CD4-positive, CD25-positive, alpha-beta regulatory T cell (primary cell): ENCODE measurements at places on chromosomes 12 and 14. TPM values are rescaled to one million over a fixed set of nuclear protein-coding genes. Genes with fewer than 3 reads are reported as not detected.

DNA sequence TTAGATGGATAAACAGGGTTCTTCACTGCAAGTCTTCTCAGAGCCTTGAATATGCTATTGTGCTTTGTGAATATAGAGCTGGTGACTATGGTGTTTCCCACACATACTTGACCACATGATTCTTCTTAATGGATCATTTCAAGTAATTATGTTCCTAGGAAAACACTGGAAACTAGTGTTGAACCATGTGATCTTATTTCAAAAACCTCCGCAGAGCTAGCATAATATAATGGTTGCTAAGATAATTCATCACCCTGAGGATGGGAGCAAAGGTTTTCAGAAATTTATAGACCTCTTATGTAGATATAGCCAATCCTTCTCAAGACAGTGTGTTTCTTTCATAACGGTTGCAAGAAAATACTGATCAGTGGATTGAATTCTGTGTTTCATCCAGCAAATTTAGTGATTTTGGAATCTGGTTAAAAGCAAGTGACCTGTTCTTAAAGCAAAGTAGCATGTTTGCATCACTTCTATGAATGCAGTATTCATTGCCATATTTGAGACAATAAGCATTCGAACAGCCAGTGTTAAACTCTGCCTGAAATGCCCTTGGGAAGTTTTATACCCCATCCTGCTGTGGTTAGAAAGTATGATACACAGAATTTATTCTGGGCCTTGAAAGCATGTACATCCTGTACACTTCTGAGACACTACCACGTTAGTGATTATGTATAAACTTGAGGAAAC is 341.0 kb upstream of the E2F7 start:
- no peak overlapping the region for H3K4me3 ChIP-seq
- no peak overlapping the region for H3K27ac ChIP-seq
- no peaks in the 10 kb centered on the region for H3K4me1 ChIP-seq
- H3K36me3 ChIP-seq, result no peaks in the 10 kb centered on the region
- H3K27me3 ChIP-seq, result no peaks in the 10 kb centered on the region

DNA sequence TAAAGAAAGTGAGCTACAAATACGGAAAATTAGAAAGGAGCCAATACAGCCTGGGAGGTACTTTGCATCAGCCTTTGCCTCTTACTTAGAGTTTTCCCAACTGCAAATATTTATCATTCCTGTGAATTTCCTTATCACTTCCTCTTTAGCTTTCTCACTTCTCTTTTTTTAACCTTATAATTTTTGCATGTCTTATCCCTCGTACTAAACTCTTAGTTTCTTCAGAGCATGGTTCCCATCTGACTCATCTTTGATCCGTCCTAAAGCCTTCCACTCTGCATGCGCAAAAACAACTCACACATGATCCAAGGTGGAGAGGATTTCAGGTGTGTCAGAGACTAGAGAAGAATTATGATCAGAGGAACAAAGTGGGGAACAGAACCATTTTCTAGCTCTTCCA is 9.6 kb upstream of the SNAPC1 start:
- peaks cover 6% of the 10 kb centered on the region for H3K36me3 ChIP-seq
- H3K27ac ChIP-seq, result no peak overlapping the region
- H3K4me1 ChIP-seq, result peaks cover 9% of the 10 kb centered on the region
- peaks cover 12% of the 10 kb centered on the region for H3K27me3 ChIP-seq
- DNase-seq, result no peak

- no peak overlapping the region for H3K27ac ChIP-seq
- DNase-seq, result peak; percentile 9
- peaks cover 6% of the 10 kb centered on the region for H3K4me1 ChIP-seq
- H3K36me3 ChIP-seq, result no peaks in the 10 kb centered on the region
Measured at GRCh38 chr12:42299392-42300308, 26.2 kb downstream of the ZCRB1 start.

- peaks cover 82% of the 10 kb centered on the region for H3K36me3 ChIP-seq
- no peak overlapping the region for H3K4me3 ChIP-seq
- no peak for DNase-seq
- H3K27ac ChIP-seq, result no peak overlapping the region
- H3K4me1 ChIP-seq, result no peaks in the 10 kb centered on the region
- no peaks in the 10 kb centered on the region for H3K27me3 ChIP-seq
Measured at GRCh38 chr12:106342397-106343213, 14.9 kb upstream of the POLR3B start.

DNA sequence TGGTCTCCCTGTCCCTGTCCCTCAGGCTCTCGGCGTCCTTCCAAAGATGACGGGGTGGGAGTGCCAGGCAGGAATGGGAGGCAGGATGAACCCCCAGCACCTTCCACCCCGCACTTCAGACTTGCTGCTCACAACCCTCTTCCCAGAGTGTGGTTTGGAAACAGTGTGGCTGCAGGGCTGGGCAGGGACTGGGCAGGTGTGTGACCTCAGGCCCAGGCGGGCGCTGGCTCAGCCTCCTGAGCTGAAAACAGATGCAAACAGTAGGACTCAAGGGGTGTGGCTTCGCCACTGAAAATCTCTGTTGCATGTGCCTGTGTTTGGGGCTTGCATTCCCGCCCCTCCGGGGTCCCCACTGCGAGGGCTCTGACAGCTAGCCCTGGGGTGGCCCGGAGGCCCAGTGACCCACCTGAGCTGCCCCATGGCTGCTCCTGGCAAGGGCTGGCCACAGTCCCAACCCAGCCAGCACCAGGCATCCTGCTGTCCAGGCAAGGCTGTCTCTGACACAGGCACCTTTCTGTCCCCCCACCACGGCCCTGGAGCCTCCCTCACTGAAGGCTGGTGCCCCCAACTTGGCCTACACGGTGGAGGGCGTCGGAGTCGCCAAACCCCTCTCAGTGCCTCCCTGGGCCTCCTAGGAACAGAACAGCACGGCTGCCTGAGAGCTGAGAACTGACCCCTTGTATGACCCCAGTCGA is 46.1 kb downstream of the BEGAIN start:
- DNase-seq, result no peak
- peaks cover 3% of the 10 kb centered on the region for H3K4me1 ChIP-seq
- H3K4me3 ChIP-seq, result no peak overlapping the region
- no peaks in the 10 kb centered on the region for H3K27me3 ChIP-seq
- no peaks in the 10 kb centered on the region for H3K36me3 ChIP-seq

DNA sequence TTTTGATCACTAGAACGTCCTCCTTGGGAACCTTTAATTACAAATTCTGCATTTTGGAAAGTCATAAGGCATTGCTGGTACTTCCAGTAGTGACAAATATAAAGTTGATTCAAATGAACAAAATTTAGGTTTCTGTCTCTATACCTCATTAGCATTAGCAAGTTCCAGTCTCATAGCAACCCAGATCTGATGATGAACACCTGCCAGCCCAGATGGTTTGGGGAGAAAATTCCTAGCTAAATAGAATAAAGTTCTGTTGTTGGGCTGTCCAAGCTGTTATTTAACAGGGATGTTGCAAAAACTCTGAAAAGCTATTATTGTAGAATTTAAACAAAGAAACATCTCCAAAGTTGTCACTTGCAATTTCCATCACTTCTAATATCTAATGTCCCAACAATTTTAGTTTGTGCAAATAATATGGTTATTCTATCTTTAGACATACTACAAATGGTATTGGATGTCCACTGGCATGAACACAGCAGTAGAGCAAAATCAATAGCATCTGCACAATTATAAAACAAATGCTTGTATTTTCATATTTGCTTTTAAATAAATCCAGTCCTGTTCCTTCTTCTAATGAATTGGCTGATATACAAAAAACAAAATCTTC is 299.4 kb downstream of the SLC16A7 start:
- no peaks in the 10 kb centered on the region for H3K36me3 ChIP-seq
- H3K27me3 ChIP-seq, result no peaks in the 10 kb centered on the region
- H3K27ac ChIP-seq, result no peak overlapping the region
- no peak for DNase-seq

The C1QL4 gene
- not detected for total RNA-seq
